GM19239 (cell line): ENCODE measurements at places on chromosomes 2 and 18.

DNA sequence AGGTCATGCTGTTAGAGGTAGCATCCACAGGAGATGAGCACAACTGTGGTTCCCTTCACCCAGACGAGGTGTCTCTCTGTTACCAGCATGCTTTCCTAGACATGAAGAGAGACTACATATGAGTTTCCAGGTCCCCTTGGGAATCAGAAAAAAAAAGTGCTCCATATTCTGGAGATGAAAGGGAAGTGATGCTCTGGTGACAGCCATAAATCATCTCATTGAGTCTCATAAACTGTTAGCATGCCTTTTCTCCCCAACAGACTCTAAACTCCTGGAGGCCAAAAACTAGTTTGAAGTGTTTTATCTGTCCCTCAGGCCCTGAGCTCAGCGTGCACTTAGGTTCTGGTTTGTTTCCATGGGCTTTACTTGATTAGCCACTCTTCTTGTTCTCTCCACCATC lies 124.6 kb upstream of the CREB1 start:
- no peak for DNase-seq

- no peak for DNase-seq
Measured at GRCh38 chr2:204727368-204727767, 182.1 kb downstream of the PARD3B start.

DNA sequence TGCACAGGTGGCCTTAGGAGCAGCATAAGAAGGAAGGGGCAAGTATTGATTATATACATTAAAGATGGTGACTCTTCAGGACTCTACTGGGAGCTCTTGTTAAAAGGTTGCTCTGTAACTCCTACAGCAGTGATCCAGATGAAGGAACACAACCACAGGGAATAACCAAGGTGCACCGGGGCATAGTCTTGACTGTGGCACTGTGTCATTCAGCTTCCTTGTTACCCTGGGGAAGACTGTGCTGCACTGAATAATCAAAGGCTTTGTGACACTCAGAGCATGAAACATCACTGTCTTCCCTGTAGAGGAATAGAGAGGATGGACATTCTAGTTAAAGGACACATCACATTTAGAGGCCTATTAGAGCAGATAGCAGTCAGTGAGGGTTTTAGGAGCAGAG lies 105.3 kb downstream of the UBE2E3 start:
- no peak for DNase-seq

DNA sequence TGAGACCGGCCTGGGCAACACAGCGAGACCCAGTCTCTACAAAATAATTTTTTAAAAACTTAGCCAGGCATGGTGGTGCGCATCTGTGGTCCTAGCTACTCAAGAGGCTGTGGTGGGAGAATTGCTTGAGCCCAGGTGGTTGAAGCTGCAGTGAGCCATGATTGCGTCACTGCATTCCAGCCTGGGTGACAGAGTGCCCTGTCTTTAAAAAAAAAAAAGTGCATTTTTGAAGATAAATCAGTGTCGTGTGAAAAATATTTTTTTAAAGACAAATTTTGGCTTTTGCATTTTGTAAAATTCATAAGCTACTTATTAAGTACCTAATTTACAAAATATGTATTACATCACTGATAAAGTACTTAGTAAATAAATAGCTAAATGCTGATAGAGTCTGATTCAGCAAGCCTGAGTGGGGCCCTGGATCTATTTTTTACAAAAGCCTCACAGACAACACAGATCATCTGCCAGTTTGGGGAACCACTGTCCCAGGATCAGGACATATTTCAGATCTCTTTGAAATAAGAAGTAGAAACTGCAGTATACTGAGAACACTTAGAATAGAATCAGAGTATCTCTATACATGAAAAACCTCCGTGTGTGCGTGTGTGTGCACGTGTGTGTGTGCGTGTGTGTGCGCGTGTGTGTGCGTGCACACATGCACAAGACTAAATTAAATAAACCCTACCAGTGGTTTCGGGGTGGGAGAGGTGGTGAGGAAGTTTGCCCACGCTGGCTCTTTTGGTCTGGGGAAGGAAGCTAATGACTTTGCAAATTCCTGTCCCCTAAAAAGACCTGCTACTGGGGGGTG lies 61.6 kb downstream of the AAK1 start:
- DNase-seq: no peak

GRCh38 chr18:46820863-46821262 lies 64.0 kb upstream of the ST8SIA5 start:
- DNase-seq: no peak

- DNase-seq: no peak
Measured at GRCh38 chr2:224982910-224983711, 59.2 kb downstream of the DOCK10 start.

- DNase-seq: no peak
Measured at GRCh38 chr2:15673919-15674636, 82.4 kb downstream of the DDX1 start.

DNA sequence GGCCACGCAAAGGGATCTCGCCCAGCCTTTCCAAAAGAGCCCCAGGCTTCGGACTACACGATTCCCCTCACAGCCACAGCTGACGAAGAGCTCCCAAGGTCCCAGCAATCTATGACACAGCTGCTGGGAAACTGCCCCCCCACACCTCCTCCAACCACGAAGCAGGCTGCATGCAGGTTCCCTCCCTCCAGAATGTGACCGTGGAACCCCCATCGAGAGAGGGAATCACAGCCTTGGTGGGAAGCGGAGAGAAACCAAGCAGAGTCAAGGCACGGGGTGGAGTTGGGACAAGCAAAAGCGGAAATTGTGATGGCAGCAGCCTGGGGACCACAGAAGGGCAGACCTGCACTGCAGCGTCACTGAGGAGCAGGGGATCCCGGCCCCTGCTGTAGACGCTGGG lies 50.3 kb downstream of the KCNF1 start:
- DNase-seq: no peak

DNA sequence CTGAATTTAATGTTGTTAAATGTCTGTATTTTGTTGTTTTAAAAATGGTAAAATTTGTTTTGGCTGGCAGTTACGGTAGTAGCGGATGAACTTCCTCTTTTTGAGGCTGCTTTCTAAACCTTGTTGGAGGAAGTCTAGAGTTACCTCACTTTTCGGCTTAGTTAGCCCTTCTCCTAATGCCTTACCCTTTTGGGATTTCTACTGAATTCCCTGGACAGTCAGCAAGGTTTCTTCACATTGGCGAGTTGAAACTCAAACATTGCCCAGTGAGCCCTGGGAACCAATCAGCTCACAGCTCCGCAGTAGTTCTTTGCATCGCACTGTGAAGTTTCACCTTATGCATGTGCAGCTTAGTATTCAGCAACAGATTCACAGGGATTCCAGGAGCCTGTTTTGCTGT lies 55.2 kb downstream of the TMEM247 start:
- DNase-seq: no peak

- DNase-seq: no peak
Measured at GRCh38 chr2:175318542-175318941, 137.0 kb upstream of the ATP5MC3 start.

DNA sequence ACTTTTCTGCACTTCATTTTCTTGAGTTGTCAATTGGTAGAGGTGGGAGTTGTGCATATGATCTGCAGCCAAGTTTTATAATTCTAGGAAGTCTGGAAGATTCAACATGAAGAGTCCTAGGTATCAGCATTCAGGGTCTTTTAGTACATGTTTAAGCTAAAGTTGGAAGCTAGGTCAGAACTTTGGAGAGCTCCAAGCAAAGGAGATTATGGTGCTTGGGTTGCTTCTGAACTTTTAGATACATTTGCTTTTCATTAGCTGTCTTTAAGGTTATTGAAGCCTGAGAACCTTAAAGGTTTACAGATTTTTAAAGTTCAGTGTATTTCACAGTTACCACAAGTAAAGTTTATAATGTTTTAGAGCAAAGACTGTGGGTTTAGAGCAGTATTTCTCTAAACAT lies 85.5 kb downstream of the EPC2 start:
- DNase-seq: no peak

- no peak for DNase-seq
Measured at GRCh38 chr2:241666627-241667400, 19.8 kb downstream of the DTYMK start.

- DNase-seq: no peak
Measured at GRCh38 chr2:180442860-180443644, 436.0 kb upstream of the CWC22 start.

DNA sequence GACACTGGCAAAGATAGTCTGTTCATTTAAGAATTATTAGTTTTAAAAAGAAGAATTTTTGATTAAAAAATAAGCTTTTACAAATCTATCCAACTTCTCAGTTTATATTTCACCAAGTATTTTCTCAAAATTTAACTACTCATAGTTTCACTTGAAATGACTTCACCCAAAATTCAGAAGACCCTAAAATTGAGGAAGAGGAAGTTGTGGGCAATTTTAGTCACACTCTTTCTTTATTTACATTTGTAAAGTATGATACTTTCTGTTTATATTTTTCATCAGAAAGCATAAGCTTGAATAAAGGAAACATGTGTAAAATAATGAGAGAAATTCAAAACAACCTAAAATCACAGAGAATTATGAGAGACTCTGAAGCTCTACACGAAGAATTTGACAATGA lies 278.8 kb upstream of the MEIS1 start:
- no peak for DNase-seq

- DNase-seq: peak; percentile 60
Measured at GRCh38 chr2:197786010-197786877, 1.1 kb upstream of the BOLL start.
